ENCODE measurements at places on chromosomes 6 and 20.

DNA sequence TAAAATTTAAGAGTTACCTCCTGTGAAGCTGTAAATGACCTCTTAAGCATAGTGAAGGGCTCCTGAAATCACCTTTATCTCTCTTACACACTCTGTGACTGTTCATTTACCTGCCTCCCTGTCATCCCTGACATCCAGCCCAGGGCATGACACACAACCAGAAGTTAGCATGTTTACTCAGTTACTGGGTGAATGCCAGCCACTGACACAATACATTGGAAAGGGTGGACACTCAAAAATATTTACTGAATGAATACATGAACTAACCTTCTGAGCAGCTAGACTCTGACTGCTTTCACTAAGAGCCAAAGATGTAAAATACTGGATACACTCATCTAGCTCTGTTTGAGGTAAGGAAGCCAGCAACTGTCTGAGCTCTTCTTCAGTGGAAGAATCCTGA lies 25.3 kb downstream of the SERAC1 start:
- peak; percentile 71 for DNase-seq

GRCh38 chr20:45798935-45799642 lies 7.3 kb downstream of the DNTTIP1 start:
- DNase-seq: peak; percentile 43

- DNase-seq: no peak
These were observed at the start of gene RNF182 for GRCh38 chr6:13924949-13925881. Gene RNF182 (plus strand): TSS chr6:13924952. CDS start chr6:13977120, 52,168 bp downstream.

DNA sequence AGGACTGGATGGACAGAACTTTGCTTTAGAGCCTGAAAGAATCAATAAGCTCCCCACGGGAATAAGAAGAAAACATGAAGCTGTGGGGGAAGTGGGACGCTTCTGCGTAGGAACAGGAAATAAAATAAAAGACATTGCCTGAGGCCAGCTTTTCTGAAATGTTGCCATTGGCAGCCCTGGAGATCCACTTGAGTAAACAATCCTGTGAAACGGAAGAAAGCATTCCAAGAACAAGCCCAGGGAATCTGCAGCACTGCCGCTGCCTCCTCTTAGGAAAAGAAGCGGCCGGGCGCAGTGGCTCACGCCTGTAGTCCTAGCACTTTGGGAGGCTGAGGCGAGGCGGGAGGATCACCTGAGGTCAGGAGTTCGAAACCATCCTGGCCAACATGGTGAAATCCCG lies 182.3 kb upstream of the RALGAPA2 start:
- DNase-seq: no peak

- DNase-seq: no peak
These were observed 124.2 kb downstream of the SLC24A3 start for GRCh38 chr20:19336631-19337030.

- peak; percentile 12 for DNase-seq
These were observed 6.9 kb upstream of the SUMO4 start for GRCh38 chr6:149393002-149393679.

GRCh38 chr6:154731296-154732218 lies 1.7 kb upstream of the SCAF8 start:
- no peak for DNase-seq

- DNase-seq: no peak
These were observed 84.7 kb downstream of the RNF182 start for GRCh38 chr6:14009431-14009830.

DNA sequence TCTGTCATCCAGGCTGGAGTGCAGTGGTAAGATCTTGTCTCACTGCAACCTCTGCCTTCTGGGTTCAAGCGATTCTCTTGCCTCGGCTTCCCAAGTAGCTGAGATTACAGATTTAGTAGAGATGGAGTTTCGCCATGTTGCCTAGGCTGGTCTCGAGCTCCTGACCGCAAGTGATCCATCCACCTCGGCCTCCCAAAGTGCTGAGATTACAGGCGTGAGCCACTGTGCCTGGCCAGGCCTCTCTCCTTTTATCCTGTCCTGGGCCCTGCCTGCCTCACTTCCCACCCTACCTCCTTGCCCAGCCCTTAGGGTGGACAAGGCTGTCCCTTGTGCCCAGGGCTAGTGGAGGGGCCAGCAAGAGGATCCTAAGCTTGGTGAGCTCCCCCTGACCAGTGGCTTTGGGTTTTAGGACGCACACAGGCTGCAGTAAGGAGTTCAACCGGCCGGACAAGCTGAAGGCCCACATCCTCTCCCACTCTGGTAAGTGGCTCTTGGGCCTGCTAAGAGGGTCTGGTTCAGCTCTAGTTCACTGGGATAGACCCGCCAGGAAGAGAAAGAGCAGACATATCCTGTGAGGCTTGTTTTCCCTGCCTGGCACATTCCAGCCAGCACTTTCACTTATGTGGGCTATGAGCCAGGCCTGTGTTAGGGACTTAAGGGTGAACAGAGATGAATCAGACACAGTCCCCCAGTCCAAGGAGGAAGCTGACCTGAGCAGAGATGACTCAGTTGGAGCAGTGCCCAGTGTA lies 21.9 kb upstream of the CHMP4B start:
- peak; percentile 98 for DNase-seq

DNA sequence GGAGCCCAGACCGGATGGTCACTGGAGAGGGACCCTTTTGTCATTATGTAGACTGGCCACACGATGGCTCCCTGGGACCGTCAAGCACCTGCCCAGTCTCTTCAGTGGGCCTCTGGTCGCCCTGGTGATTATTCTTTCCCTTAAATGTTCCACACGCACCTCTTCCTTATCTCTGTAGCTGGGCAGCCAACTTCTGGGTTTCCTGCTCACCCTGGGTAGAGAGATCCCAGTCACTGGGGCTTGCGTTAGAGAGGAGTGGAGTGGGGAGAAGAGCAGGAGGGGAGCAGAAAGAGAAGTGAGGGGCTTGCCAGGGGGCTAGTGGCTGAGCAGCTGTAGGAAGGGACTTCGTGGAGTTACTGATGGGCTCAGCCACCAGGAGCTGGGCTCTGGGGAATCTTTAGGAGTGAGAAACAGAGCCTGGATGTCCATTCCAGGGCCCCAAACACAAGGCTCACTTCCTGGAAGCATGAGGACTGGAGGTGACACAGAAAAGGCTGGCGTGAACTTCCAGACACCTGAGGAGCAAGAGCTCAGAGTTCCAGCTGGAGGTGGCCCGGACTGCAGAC lies 150.1 kb downstream of the DHX35 start:
- DNase-seq: peak; percentile 30

GRCh38 chr20:51050531-51051075 lies 27.7 kb upstream of the KCNG1 start:
- peak; percentile 21 for DNase-seq

- no peak for DNase-seq
These were observed 621.5 kb upstream of the CDH4 start for GRCh38 chr20:60630609-60631008.

DNA sequence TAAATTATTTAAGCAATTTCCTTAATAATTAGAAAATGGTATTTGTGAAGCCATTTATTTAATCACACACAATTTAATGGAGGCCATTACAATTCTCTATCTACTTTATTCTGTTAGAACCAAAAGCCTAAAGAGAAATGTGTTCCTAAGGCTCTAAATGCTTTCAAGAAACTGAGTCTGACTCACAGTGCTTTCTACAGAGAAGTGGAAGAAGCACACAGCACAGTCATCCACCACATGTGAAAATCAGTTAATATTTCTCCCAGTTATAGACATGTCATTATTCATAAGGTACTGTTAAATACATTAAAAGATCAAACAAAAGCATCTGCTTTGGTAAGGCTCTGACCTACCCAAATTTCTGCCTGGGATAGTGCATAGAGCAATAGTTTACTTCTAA lies 214.4 kb downstream of the ALDH8A1 start:
- DNase-seq: no peak

- no peak for DNase-seq
These were observed 158.2 kb upstream of the CHD6 start for GRCh38 chr20:41776421-41776820.

DNA sequence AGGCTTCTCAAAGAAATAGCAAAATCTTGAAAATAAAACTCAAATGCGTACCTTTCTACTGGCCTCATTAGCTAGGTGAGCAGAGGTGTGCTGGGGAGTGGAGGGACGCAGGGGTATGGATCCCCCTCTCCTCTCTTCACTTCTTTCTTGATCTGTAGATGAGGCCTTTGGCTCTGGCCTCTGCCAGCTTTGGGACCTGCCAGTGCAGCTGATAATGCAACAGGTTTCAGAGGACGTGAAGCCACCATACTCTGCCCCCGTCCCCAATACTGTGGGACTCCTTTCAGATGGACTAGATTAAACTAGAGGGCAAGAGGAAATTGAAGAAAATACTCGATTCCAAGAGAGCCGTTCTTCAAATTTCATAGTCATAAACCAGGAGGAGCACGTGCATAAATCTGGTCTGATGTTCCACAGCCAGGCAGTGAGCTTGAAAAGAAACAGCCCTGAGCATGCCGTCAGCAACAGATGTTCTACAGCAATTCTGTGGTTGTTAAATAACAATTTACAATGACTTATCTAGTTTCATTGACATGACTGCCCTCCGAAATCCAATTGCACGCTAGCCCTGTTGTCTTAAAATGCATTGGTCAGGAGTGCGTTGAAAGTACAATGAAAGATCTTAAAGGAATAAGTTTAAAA lies 245.3 kb upstream of the FOXQ1 start:
- no peak for DNase-seq

DNA sequence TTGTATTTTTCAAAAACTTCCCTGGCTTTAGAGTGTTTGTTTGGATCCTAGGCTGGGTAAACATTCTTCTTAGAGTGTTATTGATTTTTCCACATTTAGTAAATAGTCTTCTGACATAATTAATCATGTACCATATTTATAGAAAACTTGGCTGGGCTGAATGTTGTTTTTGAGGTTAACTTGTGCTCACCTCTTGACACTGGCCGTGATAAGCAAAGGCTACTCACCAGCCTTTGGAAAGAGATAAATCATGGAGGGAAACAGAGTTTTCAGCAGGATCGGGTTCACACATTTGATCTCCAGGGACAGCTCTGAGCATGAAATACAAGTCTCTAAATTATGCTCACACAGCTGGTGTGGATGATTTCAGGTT lies 6.2 kb upstream of the CD93 start:
- no peak for DNase-seq

DNA sequence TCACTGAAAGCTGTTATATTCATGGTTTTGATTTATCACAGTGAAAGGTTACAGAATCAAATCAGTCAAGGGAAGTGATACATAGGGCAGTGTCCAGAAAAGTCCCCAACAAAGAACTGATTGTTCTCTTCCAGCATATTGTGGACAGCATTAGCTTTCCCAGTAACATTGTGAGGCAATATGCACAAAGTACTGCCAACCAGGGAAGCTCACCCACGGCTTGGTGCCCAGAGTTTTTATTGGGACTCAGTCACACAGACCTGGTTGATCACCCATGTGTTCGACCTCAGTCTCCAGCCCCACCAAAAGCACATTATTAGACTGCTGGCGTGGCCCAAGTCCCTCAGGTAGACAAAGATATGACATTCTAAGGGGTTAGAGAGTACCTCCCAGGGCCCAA lies 76.0 kb downstream of the LCA5 start:
- no peak for DNase-seq

DNA sequence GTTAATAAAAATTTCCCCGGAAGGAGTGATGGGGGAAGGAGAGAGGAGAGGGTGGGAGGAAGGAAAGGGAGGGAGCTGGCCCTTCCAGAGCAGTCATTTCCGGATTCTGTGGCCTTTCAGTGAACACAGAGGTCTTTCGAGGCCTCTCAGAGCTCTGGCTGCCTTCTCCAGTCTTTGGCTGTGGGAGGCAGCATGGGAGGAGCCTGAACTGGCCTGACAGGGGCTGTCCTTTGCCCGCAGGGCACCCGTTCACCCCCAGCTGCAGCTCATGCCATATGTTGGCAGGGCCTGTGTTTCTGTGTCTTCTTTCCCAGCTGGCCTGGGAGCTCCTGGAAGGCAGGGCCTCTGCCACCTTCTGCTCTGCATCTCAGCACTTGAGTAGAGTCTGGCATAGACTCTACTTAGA lies 95.5 kb downstream of the PPP1R14C start:
- DNase-seq: no peak
